CD4-positive, alpha-beta T cell treated with Interleukin-21 for 1 hour (primary cell): ENCODE measurements at places on chromosomes 12 and 14.

DNA sequence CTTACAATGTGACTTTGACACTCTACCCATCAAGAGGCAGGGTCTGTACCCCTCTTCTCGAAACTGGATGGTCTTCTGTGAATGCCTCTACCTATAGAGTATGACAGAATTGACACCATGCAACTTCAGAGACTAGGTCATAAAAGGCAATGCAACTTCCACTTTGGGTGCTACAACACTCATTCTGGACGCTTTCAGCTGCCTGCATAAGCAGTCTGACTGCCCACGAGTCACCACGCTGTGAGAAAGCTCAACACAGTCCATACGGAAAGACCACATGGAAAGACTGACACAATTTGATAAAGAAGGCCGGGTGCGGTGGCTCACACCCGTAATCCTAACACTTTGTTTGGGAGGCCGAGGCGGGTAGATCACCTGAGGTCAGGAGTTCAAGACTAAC is 14.9 kb downstream of the SLC7A7 start:
- no peak for DNase-seq

DNA sequence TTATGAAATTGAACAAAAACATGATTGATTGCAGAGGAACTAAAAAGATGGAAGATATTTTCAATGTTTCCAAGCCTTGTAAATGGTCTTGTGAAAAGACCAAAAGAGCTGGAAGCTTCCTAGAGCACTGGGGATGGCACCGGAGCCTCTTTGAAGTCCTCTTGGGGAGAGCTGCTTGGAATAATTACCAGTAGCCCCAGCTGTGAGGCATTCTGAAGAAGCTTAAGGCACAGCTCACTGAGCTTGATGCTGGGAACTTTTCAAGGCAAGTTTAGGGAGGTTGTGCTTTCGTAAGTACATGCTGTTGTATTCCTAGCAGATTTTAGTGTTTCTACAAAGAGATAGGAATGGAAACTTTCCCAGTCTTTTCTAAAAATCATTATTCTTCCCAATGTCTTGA is 13.9 kb downstream of the PDZRN4 start:
- DNase-seq = no peak

DNA sequence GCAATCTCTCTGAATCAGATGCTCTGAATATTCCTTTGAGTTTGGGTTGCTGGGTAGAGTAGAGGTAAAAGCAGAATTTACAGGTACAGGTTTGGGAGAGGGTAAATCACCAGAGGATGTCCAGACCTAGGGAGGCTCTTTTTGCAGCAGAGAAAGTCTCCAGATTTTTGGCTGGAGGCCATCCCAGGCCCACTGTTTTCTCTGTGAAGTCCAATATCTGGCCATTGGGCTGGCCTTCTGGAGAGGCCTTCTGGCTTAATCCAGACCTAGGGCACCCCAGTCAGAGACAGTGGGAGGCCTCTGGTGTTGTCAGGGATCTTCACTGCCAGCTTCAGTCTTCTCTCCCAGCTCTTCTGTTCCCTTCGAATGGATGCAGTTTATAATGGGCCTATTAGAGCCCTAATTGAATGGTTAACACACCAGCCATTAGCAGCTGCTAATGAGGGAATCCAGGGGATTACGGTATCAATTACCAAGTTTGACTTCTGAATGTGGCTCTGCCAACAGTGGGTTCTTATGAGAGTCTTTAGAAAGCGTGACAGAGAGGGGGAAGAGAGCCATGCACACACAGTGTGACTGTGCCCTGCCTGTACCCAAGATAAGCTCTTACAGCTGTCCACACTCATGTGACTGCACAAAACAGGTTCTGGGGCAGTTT is 183.1 kb downstream of the EMP1 start:
- DNase-seq = no peak

DNA sequence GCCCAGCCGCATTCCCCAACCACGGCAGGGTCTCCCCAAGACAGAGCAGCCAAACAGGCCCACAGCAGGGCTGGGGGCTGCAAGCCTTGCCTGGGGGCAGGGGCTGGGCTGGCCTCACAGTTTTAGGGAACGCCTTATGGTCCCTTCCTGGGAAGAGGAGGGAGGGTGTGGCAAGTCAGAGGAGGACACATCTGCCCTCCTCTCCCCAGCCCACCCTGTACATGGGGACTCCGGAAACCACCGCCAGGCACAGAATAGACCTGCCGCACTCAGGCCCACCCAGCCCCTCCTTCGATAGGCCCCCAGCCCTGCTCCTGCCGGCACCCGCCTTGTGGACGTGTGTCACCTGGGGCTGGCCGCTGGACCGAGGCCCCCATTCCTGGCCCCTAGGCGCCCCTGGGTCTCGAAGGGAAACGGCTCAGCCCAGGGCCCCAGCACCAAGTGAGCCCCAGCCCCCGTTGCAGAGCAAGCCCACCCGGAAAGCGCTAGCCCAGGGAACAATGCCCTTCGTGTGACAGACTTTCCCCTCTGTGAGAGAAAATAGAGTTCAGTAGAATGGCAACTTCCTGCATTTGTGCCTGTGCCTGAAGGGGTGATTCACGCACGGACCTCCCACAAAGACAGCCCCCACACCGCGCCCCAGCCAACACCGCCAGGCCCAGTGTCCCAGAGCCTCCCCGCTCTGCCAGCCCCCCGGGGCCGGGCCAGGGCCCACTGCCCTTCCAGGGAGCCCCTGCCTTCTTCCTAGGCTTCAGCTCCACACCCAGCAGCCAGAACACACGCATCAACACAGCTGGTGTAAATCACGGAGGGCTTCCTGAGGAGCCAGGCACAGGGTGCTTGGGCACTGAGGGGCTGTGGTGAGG is 12.0 kb upstream of the NUDT14 start:
- no peak for DNase-seq

DNA sequence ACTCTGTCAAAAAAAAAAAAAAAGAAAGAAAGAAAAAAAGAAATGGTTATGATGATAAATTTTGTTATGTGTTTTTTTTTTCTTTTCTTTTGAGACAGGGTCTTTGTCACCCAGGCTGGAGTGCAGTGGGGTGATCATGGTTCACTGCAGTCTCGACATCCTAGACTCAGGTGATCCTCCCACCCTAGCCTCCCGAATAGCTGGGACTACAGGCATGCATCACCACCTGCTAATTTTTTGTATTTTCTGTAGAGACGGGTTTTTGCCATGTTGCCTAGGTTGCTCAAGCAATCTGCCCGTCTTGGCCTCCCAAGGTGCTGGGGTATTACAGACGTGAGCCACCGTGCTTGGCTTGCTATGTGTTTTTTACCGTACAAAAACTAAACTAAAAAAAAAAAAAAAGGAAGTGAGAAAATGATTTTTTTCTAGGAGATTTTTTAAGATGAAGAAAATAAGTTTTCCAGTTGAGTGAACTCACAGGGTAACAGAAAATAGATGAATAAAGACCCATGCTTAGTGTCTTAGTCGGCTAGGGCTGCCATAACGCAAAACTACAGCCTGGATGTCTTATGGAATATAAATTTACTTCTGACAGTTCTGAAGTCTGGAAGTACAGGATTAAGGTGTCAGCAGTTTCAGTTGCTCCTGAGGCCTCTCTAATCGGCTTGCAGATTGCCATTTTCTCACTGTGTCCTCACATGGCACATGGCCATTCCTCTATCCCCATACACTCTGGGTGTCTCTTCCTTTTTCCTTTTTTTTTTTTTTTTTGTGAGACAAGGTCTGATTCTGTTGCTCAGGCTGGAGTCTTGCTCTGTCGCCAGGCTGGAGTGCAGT is 13.2 kb upstream of the APOF start:
- DNase-seq = no peak

GRCh38 chr12:109639151-109639872 is 65.7 kb downstream of the MVK start:
- DNase-seq = no peak

- no peak for DNase-seq
These were observed 153.2 kb downstream of the CCER1 start for GRCh38 chr12:90801776-90802175.

GRCh38 chr12:9667403-9668160 is 1.9 kb upstream of the CLEC2D start:
- no peak for DNase-seq

- DNase-seq = no peak
These were observed 44.0 kb upstream of the FRMD6 start for GRCh38 chr14:51607711-51608110.

GRCh38 chr14:93946104-93946503 is 19.0 kb downstream of the FAM181A start:
- no peak for DNase-seq

DNA sequence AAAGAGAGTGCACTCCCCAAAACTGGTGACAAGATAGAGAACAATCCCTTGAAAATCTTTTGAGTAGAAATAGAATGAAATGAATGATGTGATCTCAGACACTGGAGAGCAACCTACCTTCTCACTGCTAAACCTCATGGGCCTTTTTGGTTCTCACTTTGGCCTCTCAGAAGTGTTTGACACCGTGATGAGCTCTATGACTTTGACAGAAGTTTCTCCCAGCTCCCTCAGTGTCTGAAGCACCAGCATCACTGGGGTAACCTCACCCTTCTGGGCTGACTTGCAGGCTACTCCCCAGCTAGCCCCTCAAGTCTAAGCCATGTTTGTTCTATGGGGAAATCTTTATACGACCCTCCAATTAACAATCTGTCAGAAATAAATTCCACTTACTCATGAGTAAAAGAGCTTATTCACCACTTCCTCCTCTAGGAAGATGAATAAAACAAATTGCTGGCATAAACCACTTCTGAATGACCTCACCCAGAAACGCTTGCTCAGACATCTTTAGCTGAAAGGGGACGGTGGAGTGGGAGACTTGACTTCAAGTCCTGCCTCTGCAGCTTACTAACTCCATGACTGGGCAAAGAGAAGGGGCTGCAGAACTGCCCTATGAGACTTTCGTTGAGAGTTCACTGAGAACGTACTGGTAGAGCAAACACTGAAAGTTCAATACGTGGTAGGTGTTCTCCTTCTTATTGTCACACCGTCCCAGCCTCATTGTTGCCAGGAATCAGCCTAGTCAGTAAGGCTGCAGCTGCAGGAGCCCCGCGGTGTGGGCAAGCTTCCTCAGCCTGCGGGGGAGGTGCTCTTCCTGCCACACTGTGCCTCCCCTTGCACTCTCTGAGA is 46.5 kb downstream of the ST8SIA1 start:
- peak; percentile 15 for DNase-seq

GRCh38 chr12:76208129-76208528 is 123.6 kb upstream of the NAP1L1 start:
- DNase-seq = no peak

- no peak for DNase-seq
These were observed 1064.6 kb downstream of the BCL11B start for GRCh38 chr14:98207415-98207814.

- DNase-seq = no peak
These were observed 36.3 kb upstream of the SINHCAF start for GRCh38 chr12:31362115-31362758.

GRCh38 chr12:93702707-93703315 is 25.6 kb downstream of the CRADD start:
- DNase-seq = no peak

DNA sequence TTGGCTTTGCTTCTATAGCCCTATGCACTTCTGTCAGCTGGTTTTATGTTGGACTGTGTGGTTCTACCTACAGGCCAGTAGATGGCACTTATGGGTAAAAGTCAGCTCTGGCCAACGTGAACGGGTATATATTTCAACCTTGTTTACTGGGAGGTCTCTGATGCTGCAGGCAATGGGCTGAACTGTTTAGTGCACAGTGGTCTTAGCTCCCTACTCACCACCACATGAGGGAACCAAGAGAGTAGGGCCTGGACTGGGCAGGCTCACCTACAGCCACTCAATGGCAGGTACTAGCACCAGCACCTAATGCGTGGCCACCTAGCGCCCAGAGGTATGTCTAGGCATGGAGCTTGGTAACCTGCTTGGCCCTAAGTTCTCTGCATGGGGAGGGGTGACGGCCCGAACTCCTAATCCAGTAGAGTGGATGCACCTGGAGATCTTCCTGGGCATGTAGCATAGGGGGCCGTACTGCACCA is 481.8 kb downstream of the TMEM117 start:
- peak; percentile 5 for DNase-seq

- DNase-seq = peak; percentile 42
These were observed 109.3 kb downstream of the ETV6 start for GRCh38 chr12:11758510-11759493.

DNA sequence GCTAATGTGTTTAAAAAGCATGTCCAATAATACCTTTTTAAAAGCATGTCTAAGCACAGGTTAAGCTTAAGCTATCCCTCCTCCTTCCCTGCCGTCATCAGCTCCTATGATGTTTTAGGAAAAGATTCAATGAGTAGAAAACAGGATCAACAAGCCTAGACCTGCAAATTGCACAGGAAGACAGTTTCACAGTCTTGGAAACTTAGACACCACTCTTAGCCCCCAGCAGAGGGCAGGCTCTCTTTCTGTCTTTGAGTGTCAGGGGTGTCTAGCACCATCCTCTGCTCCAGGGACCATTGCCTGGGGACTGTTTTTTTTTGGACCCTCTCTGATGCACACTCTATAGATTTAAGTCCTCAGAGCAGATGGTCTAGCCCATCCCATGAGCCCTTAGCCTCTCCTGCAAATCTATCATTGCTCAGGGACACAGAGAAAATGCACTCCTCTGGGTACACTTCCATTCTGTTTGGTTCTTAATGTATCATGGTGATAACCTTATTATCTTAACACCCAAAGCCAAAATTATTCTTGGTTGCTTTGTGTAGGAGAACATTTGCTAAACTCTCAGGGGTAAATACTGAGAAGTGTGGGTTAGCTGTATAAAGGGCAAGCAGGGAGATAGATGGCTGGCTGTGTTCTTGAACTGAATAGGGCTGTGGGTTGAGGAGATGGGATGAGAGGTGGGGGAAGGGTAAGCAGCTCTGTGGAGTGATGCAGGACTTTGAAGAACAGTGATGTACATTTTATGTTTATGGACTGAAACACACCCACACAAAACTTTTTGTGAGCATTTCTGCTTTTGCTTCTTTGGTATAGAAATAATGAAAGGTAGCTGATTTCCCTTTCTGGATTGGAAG is 259.9 kb upstream of the DDHD1 start:
- no peak for DNase-seq

DNA sequence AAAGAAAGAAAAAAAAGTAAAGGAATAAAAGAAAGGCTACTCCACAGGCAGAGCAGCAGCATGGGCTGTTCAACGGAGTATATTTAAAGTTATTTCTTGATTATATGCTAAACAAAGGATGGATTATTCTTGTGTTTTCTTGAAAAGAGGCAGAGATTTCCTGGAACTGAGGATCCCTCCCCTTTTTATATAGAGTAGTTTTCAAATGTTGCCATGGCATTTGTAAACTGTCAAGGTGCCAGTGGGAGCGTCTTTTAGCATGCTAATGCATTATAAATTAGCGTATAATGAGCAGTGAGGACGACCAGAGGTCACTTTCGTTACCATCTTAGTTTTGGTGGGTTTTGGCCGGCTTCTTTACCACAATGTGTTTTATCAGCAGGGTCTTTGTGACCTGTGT is 383.0 kb downstream of the PCNX1 start:
- DNase-seq = no peak

- no peak for DNase-seq
These were observed 48.7 kb downstream of the PPFIBP1 start for GRCh38 chr12:27572486-27573255.

- DNase-seq = no peak
These were observed 106.5 kb upstream of the PRKD1 start for GRCh38 chr14:30034152-30034551.

DNA sequence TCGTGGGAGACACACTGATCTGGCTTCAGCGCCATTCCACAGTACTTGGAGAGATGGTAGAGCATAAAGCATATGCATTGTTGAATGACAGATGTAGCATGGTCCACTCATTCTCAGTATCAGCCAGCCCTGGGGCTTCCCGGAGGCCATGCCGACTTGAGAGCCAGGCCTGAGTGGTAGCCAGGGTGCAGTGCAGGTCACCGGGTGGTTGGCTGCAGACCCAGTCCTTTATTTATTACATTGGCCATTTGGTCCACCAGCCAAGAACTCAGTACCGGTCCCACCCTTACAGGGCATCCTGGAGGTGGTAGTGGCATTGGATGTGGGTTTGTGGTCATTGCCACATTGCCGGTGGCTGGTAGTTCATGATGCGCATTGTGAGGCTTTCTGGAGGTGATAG is 121.6 kb upstream of the RTL1 start:
- no peak for DNase-seq
